ENCODE measurements at places on chromosomes 12 and 14.

DNA sequence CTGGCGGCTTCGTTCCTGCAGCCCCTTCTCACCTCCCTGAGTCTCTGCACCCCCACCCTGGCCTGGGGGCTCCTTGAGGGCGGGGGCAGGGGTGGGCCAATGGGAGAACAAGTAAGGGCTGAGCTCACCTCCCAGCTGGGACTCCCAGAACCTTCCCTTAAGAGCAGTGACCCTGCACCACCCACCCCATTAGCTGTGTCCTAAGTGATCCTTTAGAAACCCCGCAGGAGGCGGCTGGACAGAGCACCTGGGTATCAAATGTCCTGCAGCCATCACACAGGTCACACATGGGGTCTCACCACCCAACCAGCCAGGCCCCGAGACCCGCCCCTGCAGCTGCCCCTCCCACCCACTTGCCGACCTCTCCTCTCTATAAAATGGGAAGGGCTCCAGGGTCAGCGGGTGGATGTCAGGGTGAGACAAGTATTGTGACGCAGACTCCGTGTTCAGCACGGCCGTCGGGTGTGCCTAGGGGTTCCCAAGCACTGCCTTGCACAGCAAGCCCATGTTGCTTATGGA, 151.2 kb upstream of the C14orf180 start:
- DNase-seq, result no peak

DNA sequence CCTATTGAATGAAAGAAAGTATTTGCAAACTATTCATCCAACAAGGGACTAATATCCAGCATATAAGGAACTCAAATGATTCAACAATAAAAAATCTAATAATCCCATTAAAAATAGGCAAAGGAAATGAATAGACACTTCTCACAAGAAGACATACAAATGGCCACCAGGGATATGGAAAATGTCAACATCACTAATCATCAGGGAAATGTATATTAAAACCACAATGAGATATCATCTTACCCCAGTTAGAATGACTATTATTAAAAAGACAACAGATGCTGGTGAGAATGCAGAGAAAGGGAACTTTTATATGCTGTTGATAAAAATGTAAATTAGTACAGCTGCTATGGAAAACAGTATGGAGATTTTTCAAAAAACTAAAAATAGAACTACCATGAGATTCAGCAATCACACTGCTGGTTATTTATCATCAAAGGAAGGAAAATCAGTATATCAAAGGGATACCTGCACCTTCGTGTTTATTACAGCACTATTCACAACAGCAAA, 89.3 kb downstream of the GARIN6 start:
- no peak for DNase-seq

DNA sequence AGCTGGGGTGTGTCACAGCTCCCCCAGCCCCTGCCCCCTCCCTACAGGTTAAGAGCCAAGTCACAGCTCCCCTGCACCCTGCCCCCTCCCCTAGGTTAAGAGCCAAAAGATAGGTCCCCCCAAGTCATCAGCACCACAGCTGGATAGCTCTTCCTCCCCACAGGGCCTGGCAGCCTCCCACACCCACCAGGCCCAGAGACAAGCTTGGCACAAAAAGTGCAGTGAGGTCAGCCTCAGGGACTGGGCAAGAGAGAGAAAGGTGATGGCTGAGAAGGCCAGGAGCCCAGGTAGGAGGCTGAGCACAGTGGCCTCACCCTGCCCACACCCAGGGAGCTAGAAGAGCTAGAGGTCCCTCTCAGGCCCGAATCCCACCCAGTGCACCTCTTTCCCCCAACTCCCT, 8.7 kb downstream of the ITGA7 start:
- no peak for DNase-seq

DNA sequence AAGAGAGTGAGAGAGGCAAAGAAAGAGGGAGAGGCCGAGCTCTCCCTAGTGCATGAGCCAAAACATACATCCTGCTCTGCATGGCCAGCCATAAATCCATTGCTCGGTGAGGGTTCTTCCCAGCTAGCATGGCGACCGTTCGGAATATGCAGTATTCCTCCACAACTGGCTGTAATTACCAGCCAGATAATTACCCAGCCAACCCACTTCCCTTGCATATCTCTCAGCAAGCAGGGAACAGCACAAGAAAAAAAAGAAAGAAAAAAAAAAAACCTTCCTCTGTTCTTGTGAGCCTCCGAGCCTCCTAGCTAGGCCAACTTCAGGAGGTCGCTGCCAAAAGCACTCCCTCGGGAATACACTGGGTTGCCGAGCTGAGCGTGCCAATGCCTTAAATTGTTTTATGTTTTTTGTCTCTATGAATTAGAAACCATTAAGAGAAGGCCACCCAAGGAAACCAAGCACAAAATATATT, 567.9 kb downstream of the MED13L start:
- DNase-seq, result no peak

DNA sequence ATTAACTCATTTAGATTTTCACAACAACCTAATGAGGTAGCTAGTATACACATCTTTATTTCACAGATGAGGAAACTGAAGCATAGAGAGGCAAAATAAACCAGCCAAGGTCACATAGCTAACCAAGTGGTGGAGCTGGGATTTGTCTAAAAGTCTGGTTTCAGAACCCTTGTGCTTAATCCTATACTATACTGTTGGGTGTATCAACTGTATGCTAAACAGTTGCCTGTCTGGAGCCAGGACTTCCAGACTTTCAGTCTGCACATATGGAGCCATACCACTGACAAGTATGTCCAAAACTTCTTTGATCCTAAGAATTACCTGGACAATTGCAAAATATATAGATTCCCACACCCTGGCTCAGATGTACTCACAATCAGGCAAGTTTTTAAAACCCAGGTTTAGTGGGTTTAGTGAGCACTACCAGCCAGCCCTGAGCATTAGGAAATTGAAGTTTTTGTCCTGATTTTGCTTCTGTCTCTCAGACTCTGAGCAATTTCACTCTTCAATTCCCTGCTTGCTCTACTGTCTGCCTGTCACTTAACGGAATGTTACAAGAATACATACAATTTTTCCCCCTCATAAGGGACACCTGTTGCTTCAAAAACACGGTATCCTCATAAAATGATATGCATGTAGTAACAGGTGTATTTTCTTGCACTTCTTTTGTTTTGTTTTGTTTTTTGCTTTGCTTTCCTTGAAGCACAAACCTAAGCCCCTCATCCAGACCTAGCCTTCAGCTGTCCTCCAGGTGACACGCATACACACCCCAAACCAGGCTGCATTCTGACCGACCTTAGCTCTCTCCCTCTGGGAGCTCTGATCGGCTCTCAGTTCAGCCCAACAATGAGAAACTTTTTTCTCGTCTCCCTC, 9.6 kb upstream of the SALL2 start:
- DNase-seq, result no peak
